ENCODE measurements at places on chromosomes 16 and 17.

- no peak for DNase-seq
Measured at GRCh38 chr16:11835891-11836649, 15.3 kb downstream of the RSL1D1 start.

- no peak for DNase-seq
Measured at GRCh38 chr16:62821824-62822223, 785.6 kb upstream of the CDH8 start.

GRCh38 chr17:57138956-57139576 lies 54.0 kb downstream of the AKAP1 start:
- DNase-seq, result no peak

GRCh38 chr17:82670661-82671450 lies 22.6 kb upstream of the WDR45B start:
- no peak for DNase-seq

GRCh38 chr17:72077326-72077960 lies 43.4 kb upstream of the SOX9 start:
- no peak for DNase-seq

- no peak for DNase-seq
Measured at GRCh38 chr16:14041164-14041563, 30.0 kb upstream of the MRTFB start.

DNA sequence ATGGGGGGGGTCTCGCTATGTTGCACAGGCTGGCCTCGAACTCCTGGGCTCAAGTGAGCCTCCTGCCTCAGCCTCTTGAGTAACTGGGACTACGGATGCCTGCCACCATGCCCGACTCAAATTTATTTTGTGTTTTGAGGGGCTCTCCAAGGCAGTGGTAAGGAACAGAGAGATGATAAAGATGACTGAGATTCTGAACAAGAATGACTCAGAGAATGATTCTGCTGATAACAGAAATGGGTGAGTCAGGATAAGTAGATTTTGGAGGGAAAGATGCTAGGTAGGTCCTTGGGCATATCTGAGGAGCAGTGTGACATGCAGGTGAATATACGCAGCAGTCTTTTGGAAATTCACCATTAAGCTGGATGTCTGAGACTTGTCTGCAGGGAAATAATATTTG lies 2.6 kb downstream of the TMEM220 start:
- no peak for DNase-seq

DNA sequence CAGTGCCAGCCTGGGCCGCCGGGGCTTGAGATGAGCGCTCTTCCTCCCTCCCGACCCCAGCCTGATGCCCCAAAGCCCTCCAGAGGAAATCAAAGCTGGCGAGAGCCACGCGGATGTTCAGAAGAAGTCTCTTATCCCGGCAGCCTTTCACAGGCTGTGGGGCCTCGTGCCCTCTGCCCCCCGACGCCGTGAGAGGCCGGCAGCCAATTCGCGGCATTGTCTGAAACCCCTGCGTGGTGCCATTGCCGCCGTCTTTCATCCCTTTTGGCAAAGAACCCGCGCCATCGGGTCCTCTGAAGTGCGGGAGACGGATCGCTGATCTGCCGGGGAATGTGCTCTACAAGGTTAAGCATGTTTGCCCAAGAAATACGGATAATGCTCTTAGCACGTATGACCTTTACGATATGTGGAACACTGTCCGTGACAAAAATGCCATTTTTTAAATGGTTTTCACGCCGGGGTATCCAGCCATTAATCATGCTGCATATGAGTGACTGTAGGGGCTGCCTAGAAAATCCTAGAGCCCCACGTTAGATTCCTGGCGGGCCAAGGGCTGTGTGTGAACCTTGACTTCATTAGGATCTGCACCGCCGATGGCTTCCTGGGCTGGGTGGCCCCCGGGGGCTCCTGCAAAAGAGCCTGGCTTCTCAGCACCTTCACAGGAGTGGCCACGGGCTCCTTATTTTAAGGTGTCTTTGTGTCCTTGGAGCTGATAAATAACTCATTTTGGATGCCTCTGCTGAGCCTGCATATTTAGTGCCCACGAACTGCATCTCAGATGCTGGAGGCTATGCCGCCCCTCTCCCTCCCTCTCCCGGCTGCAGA lies 165.1 kb upstream of the TNRC6C start:
- no peak for DNase-seq

DNA sequence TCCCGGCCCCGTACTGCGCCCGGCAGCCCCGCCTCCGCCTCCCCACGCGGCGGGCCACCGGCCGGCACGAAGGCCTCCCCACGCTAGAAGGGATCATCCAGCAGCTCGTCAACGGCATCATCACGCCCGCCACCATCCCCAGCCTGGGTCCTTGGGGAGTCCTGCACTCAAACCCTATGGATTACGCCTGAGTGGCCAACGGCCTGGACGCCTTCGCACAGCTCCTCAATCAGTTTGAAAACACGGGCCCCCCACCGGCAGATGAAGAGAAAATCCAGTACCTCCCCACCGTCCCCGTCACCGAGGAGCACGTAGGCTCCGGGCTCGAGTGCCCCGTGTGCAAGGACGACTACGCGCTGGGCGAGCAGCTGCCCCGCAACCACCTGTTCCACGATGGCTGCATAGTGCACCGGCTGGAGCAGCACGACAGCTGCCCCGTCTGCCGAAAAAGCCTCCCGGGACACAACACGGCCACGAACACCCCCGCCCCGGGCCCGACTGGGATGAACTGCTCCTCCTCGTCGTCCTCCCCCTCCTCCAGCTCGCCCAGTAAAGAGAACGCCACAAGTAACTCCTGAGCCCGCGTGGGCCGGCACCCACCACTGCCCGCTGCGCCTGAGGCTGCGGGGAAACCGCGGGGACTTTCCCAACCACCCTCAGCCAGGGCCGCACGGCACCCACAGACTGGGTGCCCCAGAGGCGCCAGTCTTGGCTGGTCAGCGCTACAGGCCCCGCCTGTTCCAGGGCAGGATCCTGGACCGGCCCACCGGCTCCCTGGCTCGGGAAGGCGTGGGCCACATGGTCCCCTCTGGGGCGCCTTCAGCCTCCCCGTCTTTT lies 39.0 kb upstream of the AKAP1 start:
- DNase-seq, result peak; percentile 40

DNA sequence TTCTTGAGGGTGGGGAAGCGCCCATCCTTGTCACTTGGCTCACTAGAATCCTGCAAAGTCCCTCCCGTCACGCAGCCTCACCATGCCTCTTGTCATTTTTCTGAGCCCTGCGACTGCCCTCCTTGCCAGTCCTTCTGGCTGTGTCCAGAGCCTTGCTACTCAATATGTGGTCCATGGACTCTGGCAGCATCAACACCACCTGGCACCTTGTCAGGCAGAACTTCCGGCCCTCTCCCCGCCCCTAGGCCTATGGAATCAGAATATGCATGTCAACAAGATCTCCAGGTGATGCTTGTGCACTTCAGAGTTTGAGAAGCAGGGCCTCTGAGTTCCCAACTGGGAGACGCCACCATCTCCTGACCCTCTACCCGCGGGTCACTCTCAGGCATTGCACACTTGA lies 12.1 kb downstream of the PIMREG start:
- no peak for DNase-seq

- no peak for DNase-seq
Measured at GRCh38 chr16:10495031-10495345, 85.4 kb downstream of the EMP2 start.

GRCh38 chr17:55386796-55387332 lies 34.8 kb downstream of the MMD start:
- no peak for DNase-seq

DNA sequence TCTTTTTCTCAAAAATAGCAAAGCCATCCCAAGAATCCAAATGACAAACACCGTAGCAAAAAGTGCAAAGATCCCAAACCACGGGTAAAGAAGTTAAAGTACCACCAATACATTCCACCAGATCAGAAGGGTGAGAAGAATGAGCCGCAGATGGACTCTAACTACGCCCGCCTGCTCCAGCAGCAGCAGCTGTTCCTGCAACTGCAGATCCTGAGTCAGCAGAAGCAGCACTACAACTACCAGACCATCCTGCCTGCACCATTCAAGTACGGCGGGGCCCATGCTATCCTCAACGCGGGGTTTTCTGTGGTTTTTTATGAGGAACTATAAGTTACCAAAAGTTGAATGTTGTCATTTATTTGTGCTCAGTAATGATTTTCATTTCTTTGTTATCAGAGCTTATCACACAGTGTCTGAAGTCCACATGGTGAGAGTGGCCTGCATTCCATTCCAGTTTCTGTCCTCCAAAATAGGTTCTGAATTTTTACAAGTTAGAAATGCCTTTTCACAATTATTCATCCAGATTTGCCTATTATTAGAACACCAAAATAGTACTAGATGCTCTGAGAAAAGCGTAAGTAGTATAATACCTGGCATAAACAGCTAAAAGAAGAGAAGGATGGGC lies 169.2 kb downstream of the MRTFB start:
- no peak for DNase-seq

DNA sequence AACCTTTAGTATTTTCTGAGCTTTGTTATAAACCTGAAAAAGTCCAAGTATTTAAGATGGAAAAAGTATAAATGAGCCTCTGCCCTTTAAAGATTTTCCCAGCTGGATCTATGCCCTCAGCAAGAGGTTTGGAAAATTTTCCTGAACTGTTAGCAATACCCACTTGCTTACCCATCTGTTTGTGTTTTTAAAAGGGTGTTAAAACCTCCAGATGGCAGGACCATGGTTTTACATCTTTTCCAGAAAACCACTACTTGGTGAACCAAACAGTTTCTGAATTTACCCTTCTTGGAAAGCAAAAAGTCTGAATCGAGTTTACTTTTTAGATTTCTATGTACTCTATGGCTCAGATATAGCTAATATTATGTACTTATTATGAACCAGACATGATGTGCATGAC lies 719 bp downstream of the PMFBP1 start:
- DNase-seq, result no peak

DNA sequence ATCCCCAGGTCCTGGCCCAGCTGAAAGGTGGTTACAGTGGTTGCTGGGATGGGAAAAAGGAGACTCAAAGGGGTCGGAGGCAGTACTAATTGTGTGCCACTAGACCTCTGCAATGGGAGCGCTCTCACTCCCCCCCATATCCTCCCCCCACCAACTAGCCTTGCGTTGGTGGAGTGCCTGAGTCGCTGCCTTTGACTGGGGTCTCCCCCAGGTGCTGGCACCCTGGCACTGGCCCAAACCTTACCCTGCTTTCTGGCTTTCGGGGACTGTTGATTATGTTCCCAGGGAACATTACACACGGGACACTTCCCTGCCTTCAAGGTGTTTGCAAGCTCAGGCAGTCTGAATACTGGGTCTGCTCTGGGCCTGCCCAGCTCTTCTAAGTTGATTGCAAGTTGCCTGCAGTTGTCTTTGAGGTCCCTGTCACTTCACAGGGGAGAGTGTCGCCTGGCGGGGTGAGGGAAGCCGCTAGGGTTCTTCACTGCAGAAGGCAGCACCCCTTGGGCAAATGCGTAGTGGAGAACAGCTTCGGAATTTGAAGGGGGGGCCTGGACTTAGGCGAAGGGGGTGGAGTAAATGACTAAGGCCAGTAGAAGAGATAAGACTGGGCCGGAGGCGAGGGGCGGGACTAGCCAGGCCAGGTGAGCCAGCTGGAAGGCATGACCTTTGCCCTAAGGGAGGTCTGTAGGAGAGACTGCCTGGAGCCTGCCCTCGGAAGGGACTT lies 98.0 kb downstream of the RAB11FIP4 start:
- no peak for DNase-seq

DNA sequence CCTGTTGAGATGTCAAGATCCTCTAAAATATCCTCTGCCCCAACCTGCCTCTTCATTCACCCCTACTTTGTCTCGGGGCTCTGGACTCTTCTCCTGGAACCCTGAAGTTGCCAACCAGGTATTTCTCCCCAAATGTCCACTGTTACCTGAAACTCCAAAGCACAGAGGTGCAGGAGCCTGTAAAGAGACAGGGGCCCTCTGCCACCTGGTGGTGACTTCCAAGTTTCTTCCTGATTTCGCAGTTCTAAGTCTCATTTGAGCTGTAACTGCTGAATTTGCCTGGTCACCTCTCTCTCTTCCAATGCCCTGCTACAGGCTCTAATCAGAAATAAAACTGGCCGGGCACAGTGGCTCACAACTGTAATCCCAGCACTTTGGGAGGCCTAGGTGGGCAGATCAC lies 77.1 kb upstream of the RCVRN start:
- no peak for DNase-seq

DNA sequence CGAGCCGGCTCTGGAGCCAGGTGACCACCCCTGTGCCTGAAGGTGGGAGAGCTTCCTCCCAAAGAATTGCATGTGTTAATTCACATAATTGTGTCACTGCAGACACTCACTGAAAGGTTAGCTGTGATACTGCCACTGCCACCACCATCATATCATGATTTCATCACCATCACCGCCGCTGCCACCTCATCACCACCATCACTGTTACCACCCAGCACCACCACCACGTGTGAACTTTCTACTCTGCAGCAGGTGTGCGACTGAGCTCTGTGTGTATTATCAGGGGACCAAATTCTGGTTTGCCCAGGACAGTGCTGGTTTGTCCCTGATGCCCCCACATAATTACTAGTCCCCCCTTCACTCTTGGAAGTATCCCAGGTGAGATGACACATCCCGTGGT lies 15.2 kb downstream of the BCAR1 start:
- no peak for DNase-seq

GRCh38 chr17:63170795-63171194 lies 204.8 kb downstream of the TANC2 start:
- DNase-seq, result no peak
